ENCODE measurements at places on chromosomes 5 and 9.
A peak's percentile ranks its signal among the peaks of the same experiment; 100 is the strongest.

DNA sequence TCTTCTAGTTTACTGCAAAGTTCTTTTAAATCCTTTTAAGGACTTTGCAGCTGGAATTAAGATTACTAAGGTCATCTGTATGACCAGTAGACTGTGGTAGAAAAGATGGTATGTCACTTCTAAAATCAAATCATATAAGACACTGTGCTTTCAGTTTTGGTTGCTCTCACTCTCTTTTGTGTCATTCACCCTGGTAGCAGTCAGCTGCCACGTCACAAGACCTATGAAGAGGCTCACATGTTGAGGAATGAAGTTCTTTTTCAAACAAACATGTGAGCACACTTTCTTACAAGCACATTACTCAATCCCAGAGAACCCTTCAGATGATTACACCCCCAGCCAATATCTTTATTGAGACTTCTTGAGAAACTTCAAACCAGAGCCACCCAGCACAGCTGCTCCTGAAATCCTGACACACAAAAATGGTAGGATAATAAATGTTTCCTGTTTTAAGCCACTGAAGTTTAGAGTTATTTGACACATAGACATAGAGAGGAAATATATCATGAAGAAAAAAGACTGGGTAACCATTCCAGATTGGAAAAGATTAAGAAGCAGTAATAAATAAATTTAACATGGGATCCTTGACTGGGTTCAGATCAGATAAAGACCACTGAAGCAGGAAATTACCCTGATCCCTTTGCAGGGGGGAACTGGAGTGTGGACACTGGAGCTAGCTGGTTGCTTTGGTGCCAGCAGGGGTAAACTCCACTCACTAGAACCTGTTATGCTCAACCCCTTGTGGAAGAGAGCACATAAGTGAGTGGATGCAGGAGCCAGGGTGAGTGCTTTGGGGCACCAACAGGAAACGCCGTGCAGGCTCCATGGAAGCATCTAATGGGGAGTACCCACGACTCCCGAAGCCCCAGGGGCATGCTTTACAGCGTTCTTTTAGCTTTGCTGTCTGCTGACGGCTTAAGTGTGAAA is 64.1 kb downstream of the SLCO4C1 start:
- no peak for DNase-seq

DNA sequence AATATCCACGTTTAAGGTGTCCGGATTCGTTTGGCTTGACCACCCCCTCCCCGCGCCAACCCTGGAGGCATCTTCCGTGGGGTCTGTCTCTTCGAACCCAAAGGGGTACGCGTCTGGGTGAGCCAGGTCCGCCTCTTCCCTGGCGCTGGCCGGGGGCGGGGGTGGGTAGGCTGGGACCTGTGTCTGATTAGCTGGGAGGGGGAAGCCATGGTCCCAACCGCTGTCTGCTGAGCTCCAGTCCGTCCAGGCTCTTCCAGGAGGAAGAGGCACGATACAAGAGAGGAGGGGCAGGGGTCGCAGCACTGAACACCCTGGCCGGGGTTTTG is at the start of gene LVRN:
TSS of gene LVRN (plus strand) at position 237 of the 326 bp plus-strand sequence. CDS start 143 bp downstream, outside the sequence.
- no peak for DNase-seq

GRCh38 chr9:36006549-36007315 is 30.0 kb upstream of the RECK start:
- no peak for DNase-seq

DNA sequence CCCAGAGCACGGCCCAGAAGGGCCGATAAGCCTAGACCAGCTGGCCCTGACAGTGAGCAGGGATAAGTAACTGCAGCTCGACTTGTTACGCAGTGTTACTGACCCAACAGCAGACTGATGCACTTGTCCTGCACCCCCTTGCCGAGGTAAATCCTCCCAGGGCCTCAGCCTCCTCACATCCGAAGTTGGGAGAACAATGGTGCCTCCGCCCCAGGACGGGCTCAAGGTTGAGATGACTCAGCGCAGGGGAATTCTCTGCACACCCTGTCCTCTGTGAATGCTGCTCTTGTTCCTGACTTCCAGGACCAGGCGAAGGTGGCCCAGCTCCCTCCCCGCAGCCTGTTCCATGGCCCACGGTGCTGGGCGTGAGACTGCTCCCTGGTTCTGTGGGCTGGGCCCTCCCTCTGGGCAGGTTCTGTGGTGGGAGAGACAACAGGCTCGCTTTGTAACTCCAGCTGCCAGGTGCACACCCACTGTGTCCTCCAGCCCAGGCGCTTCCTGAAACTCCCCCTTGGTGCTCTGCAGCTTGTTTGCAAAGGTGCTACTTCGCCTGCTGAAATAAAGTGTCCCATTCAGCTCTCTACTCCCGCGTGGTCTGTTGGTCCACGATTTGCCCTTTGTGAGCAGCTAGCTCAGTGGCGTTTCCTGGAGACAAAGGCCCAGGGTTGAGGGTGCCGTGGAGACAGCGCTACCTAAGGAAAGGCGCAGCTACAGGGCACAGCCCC is 40.1 kb upstream of the SLC6A19 start:
- no peak for DNase-seq

DNA sequence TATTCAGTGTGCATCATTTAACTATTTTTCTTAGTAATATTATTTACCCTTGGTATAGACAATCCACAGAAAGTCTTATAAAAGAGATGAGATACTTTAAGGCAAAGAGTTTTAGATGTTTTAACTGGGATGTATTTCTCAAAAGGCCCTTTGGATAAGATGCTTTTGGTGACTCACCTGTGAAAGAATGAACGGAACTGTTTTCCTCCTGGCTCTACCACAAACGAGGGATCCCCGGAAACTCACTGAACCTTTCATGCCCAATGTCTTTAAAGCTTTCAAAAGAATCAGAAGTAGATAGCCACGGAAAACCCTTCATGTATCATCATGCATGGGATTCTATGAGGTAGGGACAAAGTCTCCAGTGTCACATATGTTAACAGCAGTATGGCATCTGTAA is 1.6 kb downstream of the ZNF782 start:
- DNase-seq, result no peak

GRCh38 chr9:94971378-94972131 is 245.1 kb downstream of the AOPEP start:
- DNase-seq, result no peak

GRCh38 chr9:120480707-120481106 is 99.3 kb downstream of the CDK5RAP2 start:
- DNase-seq, result peak; percentile 13

DNA sequence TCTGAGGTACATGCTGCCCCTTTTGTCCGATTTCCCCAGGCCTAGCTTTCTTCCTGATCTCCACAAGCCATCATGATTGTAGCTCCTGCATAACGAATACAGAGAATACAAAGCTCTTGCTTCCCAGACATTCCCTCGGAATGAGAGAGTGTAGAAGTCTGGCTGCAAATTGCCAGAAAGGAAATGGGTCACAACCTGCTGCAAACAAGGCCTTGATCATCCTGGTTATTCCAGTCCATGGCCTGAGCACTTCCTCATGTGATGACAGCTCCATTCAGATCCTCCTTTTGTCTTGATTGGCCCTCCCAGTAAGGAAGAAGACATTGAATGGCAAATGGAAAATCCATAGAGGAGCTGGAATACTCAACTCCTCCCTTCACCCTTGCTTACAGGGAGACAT is 136.0 kb upstream of the ADRA1B start:
- DNase-seq, result no peak

DNA sequence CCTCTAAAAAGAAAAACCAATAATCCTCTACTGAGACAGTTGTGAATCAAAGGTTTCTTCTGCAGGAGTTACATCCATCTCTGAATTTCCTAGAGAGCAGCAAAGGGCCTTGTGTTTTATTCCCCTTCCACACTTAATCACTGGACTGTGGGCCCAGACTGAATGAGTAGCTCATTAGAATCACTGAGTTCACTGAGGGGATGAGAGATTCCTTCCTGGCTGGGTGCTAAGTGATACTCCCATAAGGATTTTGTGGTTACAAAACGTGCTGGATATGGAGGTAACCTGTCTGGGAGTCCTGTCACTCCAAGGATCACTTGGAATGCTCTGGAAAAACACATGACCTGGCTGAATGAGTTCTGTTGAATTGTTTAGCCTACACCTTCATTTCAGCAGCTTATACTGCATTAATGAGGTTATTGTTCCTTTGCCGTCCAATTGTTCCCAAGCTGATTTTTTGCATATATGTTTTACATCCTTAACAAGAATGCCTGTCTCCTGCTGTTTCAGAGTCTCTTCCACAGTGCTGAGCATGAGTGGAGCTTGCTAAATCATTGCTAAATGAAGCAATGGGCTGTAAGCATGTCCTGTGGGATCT is 82.9 kb downstream of the MEF2C start:
- DNase-seq, result no peak

DNA sequence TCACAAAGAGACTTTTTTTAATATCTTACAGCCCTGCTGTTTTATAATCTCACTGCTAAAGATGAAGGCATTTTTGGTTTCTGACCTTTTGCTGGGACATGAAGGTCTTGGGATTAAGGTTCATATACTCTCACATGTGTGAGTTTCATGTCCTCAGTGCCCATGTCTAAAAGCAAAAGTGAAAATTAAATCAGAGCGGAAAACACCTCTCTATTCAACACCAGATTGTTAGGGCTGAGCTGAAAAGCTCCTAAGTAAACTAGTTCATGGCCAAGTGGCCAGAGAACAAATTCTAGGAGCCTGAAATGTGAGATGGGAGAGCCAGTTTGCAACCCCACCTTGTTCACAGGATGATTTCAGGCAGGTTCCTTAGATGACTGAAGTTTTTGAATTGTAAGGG is 110.9 kb downstream of the GRIA1 start:
- DNase-seq, result no peak

GRCh38 chr5:142952229-142952628 is 182.1 kb downstream of the ARHGAP26 start:
- DNase-seq, result no peak

DNA sequence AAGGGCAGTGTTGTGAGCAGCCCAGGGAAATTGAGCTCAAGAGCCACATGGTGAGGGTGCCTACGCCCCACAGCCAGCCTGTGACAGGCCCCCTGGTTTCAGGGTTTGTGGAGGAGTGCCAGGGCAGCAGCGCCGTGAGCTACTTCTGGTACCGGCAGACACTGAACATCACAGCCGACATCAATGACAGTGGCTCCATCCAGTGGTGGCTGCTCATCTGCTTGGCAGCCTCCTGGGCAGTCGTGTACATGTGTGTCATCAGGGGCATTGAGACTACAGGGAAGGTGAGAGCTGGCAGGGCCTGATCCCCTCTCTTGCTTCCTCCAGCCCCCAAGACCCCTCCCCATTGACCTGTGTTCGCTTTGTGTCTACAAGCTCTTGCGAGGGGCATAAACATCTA is 10.2 kb downstream of the SLC6A18 start:
- no peak for DNase-seq

DNA sequence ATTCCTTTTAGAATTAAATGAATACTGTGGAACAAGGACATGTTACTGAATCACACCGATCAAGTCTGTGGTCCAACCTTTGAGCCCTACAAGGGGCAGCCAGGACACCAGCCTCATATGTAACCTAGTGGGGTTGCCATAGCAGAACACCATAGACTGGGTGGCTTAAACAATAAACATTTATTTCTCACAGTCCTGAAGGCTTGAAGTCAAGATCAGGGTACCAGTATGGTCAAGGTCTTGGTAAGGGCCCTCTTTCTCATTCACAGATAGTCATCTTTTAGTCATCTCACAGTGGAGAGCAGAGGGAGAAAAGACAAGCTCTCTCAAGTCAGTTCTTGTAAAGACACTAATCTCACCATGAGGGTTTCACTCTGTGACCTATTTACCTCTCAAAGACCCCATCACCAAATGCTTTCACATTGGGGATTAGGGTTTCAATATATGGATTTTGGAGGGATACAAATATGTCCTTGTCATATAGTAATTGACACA is 422.5 kb downstream of the GADD45G start:
- DNase-seq, result no peak
